ENCODE measurements at places on chromosomes 1 and 21. TPM values are rescaled to one million over a fixed set of nuclear protein-coding genes. Genes with fewer than 3 reads are reported as not detected.

SLAMF1 gene
- 0.36 TPM for total RNA-seq

DNA sequence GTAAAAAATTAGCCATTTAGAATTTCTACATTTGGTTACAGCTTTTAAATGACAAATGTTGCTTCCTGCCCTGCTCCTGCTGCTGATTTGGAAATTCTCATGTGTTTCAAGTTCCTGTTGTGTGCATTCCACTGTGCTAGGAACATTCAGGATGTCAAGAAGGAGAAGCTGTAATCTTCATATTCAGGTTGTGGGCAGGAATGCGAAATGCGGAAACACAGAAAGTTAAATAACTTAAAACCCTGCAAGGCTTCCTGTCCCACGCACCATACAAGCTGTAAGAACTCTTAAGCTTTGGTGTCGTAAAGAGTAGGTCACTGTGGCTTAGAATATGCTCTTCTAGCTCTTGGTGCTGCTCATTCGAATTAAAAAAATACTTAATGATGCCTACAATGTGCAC, 52.6 kb downstream of the S100B start:
- no peak for ATAC-seq

GRCh38 chr1:33319949-33320618, 814 bp downstream of the A3GALT2 start:
- ATAC-seq: peak; percentile 9

ATXN7L2 gene
- 2.7 TPM for total RNA-seq

GRCh38 chr1:194225821-194226220, 1039.4 kb upstream of the B3GALT2 start:
- ATAC-seq: no peak

GBP4 gene
- total RNA-seq: 1.0 TPM

- ATAC-seq: no peak
These were observed 78.6 kb downstream of the KCNN3 start for GRCh38 chr1:154791292-154792166.

C1orf146 gene
- total RNA-seq: not detected

S100A5 gene
- not detected for total RNA-seq

OTUD7B gene
- total RNA-seq: 11.8 TPM

Data from esophagus mucosa (tissue), 1 donor.